ENCODE measurements at places on chromosomes 5 and 9.

DNA sequence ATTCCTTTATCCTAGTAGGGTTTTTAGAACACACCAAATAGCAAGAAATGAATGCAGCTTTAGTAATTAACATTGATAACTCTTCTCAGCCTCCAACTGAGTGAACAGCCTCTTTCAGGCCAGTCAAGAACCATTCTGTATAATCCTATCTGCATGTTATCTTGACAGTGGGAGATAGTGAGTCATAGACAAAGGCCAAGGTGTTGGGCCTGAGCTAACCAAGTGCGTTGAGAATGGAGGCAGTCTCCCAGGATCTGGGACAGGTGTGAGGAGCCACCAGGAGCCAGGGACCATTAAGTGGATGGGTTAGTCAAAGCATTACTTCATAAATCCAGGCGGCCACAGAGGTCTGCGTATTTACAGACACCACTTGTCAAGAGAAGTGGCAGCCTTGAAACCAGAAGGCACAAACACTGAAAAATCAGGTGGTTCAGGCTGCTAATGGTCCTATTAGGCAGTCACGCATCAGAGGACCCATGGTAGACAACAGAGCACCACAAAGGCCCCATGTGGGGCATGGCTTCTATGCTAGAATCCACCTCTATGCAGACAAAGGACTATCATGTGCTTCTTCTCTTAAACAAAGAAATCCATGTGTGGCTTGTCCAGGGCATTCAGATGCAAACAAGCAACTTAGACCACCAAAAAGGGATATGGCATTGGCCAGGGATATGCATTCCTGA lies 409.7 kb upstream of the PIK3R1 start:
- DNase-seq, result no peak

GRCh38 chr9:5089737-5090136 lies 95.7 kb downstream of the INSL6 start:
- no peak for DNase-seq

- DNase-seq, result no peak
These were observed 34.7 kb downstream of the ADAMTS2 start for GRCh38 chr5:179310439-179311090.

- no peak for DNase-seq
These were observed 3.9 kb upstream of the HK3 start for GRCh38 chr5:176902911-176903664.

- no peak for DNase-seq
These were observed 8.7 kb downstream of the SERINC5 start for GRCh38 chr5:80246995-80247729.

DNA sequence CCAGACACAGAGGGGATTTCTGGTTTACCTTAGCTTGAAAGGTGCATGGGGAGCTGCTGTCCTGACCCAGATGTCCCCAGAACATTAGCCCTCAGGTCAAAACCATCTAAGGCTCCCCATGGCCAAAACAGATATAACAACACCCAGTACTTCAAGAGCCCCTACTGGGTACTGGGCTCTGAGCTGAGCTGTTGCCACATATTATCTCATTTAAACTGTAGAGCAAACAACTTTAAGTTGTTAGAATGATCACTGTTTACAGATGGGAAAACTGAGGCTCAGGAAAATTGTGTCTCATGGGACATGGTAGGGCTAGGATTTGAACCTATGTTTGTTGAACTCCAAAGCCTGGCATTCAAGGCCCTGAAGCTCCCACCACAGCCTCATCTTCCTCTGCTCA lies 20.6 kb upstream of the SLC25A51 start:
- no peak for DNase-seq

DNA sequence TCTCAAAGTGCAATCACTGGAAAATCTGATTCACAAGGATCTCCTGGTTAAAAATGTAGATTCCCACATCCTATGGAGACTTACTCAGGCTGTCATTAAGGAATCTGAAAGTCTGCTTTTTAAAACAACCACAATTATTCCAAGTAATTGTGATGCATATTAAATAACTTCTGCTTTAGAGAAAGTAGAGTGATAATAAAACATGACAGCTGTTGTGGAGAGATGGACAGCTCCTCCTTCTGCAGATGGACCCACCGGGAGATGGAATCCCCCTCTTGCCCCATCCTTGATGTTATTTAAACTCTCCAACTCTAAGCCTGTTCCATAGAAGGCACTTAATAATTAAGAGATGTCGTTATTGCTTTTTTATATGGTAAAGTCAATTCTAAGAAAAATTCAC lies 802.2 kb downstream of the CDH12 start:
- no peak for DNase-seq

GRCh38 chr5:126368239-126368812 lies 54.9 kb upstream of the GRAMD2B start:
- DNase-seq, result no peak

- no peak for DNase-seq
These were observed 231.2 kb upstream of the IRX1 start for GRCh38 chr5:3364433-3364832.

DNA sequence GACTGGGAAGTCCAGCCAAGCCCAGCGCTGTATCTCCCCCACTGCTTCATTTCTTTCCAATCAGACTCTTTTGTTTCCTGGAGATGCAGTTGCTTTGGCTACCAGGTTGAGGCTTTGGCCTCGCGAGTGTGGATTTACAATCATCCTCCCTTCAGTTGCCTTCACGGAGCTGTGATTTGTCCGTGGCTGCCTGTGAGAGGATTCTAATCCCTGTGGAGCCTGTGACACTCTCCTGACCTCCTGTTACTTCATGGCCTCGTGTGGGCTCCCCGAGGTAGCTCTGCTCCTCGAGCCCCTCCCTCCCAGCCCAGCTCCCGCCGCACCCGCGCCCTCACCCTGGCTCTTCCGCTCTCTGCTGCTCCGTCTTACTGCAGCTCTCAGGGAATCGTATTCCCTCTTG lies 107.2 kb upstream of the STC2 start:
- DNase-seq, result no peak

GRCh38 chr5:73482383-73483136 lies 15.7 kb upstream of the BTF3 start:
- no peak for DNase-seq

GRCh38 chr5:15249152-15249551 lies 250.8 kb upstream of the FBXL7 start:
- no peak for DNase-seq

- no peak for DNase-seq
These were observed 1.8 kb upstream of the GALNT12 start for GRCh38 chr9:98805506-98806272.

DNA sequence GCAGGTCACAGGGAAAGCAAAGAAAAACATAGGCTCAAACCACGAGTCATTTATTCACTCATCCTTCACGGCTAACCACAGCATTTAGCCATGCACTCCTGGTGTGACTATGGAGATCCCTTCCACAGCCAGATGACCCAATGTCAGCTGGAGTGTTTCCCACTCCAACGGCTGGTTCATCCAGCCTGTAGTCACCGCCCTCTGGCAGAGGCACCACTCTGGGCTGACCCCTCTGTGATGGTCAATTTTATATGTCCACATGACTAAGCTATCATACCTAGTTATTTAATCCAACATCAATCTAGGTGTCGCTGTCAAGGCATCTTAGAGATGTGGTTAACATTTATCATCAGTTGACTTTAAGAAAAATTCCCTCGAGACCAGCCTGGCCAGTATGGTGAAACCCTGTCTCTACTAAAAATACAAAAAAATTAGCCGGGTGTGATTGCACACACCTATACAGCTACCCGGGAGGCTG lies 9.5 kb upstream of the PHF19 start:
- no peak for DNase-seq

DNA sequence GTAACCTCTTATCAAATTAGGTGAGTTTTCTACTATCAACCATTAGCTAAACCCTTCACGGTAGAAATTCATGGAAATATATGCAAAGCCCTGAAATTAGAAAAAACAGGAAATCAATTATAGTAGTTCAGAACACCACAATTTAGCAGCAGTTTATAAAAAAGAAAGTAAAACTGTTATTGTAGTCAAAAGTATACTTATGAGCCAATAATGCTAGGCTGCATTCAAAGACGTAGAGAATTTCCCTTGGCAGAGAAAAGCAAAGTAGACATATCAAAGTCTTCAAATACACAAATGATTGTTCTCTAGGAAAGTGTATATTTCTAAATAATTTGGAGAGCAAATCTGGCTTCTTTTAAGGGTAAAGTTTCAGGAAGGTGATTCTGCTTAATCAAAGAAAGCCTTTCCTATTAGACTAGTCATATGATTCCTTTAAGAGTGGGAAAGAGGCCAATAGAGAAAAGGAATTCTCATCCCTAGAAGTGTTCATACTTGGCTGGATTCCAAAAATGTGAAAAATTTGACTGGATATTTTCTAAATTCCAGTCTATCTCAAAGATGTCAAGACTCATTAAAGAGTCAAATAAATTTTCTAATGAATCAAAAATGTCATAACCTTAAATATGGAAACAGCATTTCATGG lies 185.5 kb downstream of the SMC2 start:
- DNase-seq, result no peak

GRCh38 chr9:129247285-129248153 lies 69.5 kb upstream of the IER5L start:
- no peak for DNase-seq

- DNase-seq, result no peak
These were observed 170.6 kb upstream of the MVB12B start for GRCh38 chr9:126155756-126156664.

DNA sequence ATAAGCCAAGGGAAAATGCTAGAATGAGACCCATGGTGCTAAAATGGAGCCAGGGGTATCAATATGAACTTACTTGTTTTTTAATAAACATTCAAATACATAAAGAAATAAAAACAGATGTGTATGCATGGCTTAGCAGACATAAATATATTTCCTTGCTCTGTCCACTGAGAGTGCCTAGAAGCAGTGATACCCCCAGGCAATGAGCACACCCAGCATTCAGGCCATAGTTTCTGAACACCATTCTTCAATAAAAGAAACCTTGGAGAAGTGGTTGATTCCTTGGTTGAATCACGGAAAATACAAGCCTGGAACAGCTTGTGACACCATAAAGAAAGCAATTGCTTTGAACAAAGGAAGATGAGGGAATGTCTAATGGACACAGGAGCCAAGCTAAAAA lies 16.5 kb downstream of the LARS1 start:
- no peak for DNase-seq

DNA sequence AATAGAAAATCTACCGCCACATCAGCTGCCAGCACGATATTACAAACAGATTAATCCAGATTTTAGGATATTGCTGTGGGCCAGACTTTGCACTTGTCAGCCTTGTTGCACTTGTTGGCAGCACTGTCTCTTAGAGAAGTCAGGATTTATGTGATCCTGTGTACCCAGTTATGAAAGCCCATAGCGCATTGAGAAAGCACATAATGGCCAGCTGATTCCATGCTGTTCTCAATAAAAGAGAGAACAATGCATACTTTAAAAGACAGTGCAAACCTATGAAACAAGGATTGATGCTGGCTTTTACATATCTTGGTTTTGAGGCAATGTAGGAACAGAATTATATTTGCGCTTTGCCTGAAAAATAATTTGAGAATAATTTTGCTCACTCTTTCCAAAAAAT lies 140.8 kb downstream of the CEP120 start:
- no peak for DNase-seq

DNA sequence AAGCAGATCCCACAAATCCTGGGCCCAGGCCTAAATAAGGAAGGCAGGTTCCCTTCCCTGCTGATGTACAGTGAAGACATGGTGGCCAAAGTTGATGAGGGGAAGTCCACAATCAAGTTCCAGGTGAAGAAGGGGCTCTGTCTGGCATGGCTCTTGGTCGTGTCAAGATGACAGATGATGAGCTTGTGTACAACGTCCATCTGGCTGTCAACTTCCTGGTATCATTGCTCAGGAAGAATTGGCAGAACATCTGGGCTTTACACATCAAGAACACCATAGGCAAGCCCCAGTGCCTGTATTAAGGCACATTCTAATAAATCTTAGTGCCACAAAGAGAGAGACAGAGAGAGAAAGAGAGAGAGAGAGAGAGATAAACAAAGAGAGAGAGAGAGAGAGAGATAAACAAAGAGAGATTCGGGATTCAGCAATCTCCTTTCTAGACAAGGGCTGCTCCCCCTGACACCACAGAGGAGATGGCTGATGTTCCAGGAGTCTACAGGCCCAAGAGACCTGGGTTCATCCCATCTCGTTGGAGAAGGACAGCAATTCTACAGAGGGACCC lies 45.5 kb upstream of the HSPA9 start:
- no peak for DNase-seq

- no peak for DNase-seq
These were observed 199.8 kb upstream of the PTGER4 start for GRCh38 chr5:40479939-40480338.

- no peak for DNase-seq
These were observed 532.2 kb upstream of the TUSC1 start for GRCh38 chr9:26210338-26210851.

All from stimulated activated CD4-positive, alpha-beta T cell treated with anti-CD3 and anti-CD28 coated beads, Interleukin-1b, Interleukin-23, amount 100 ng/mL, for 24 hours (primary cell).